H1 (cell line): ENCODE measurements at places on chromosomes 5 and 9.

GRCh38 chr9:93387791-93388190, 63.7 kb upstream of the FAM120A start:
- DNase-seq = no peak
- no peak overlapping the region for H3K4me3 ChIP-seq
- H3K36me3 ChIP-seq = no peaks in the 10 kb centered on the region

- no peak overlapping the region for H3K4me3 ChIP-seq
- DNase-seq = no peak
Measured at GRCh38 chr9:91647371-91647770, 223.7 kb upstream of the NFIL3 start.

DNA sequence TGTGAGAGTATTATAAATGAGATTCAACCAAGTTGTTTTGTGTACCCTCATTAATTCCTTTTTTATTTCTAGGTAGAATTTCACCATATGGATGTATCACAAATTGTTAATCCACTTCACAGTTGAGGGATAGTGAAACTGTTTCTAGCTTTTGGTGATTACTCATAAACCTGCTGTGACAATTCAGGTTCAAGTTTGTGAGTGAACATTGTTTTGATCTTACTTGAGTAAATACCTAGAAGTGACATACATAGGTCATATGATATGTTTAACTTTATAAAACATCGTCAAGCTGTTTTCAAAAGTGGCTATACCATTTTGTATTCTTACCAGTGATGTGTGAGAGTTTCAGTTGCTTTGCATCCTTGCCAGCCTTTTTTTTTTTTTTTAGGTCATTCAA, 112.9 kb downstream of the CAMK4 start:
- H3K4me3 ChIP-seq = no peak overlapping the region
- H3K27ac ChIP-seq = no peak overlapping the region
- H3K27me3 ChIP-seq = no peaks in the 10 kb centered on the region
- H3K4me1 ChIP-seq = no peaks in the 10 kb centered on the region
- no peak for DNase-seq

- no peaks in the 10 kb centered on the region for H3K27me3 ChIP-seq
- no peaks in the 10 kb centered on the region for H3K36me3 ChIP-seq
- H3K27ac ChIP-seq = no peak overlapping the region; the same call in 1 of the 2 replicates
- peak overlapping the region; percentile 78 for H3K4me3 ChIP-seq
- peaks cover 15% of the 10 kb centered on the region for H3K4me1 ChIP-seq
Measured at GRCh38 chr9:133149130-133150015, 14.3 kb downstream of the GBGT1 start.

DNA sequence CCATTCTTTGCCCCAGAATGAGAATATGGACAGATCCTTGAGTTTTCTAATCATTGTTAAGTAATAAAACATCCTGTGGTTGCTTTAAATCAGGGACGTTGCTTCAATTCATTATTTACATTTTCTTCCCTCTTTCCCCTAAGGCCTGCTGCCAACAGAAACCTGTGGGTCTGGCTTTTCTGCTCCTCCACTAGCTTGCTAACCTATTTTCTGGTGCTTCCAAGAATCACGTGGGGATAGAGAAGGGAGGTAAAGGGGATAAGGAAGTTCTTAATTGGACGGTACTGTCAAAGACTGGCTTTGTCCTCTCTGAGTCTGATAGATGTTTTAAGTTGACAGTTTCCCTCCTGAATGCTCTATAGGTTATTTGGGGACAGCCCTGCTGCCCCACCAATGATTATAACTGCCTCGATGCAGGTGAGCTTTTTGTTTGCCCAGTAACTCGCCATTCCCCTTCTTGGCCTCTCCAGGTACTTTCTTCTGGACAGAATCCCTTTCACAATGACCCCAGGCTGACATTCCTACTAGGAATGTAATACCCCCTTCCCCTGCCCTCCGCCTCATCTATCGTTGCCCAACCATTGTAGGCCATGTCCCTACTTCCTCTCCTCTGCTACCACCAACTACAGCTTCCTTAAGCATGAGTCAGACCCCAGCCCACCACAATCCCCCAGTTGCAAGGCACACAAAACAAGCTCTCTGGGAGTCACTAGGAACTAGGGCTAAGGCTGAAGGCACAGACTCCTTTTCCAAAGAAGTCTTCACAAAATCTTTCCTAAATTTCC, 19.9 kb upstream of the CPEB4 start:
- H3K27ac ChIP-seq = no peak overlapping the region
- H3K4me3 ChIP-seq = no peak overlapping the region
- no peaks in the 10 kb centered on the region for H3K36me3 ChIP-seq
- no peaks in the 10 kb centered on the region for H3K4me1 ChIP-seq
- peak; percentile 17 for DNase-seq

- H3K4me3 ChIP-seq = no peak overlapping the region
- no peak overlapping the region for H3K27ac ChIP-seq
- no peak for DNase-seq
- peaks cover 5% of the 10 kb centered on the region for H3K4me1 ChIP-seq
- H3K36me3 ChIP-seq = no peaks in the 10 kb centered on the region
Measured at GRCh38 chr5:82912462-82912861, 164.7 kb downstream of the TMEM167A start.

DNA sequence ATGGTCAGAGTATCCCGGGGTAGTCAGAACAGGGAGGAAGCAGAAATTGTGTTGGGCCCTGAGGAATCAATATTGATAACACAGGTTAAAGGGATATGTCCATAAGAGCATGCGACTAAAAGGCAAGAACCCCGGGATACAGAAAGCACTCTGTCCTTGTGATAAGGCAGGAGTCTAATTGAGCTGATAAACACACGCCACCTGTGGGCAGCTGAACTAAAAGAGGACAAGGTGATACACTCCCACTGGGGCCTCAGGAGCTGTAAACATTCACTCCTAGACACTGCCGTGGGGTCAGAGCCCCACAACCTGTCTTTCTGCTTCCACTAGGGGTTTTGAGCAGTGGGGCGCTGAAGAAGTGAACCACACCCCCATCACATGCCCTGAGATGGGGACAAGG, 144.7 kb upstream of the MPDZ start:
- H3K4me3 ChIP-seq = no peak overlapping the region
- no peak for DNase-seq

- no peaks in the 10 kb centered on the region for H3K27me3 ChIP-seq
- H3K27ac ChIP-seq = no peak overlapping the region
- peak; percentile 96 for DNase-seq
- peaks cover 4% of the 10 kb centered on the region; the same call in 1 of the 2 replicates for H3K4me1 ChIP-seq
Measured at GRCh38 chr9:92133949-92134604, 18.9 kb upstream of the SPTLC1 start.

DNA sequence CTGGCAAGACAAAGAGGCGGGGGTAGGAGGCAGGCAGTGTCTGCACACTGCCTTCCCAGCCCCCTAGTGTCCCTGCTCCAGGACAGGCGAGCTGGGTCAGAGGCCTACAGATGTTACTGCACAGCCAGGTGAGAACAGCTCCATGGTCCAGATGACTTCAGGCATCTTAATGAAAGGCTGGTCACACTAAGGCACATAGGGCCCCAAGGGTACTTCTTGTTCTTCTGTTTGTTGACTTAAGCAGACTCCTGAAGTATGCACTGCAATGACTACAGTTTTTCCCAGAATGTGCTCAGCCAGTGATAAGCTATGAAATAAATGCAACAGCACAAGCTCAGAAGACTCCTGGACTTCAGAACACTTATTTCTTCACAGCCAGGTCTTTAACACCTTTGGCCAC, 27.4 kb downstream of the ATPSCKMT start:
- no peaks in the 10 kb centered on the region for H3K4me1 ChIP-seq
- H3K27me3 ChIP-seq = no peaks in the 10 kb centered on the region
- no peak overlapping the region for H3K27ac ChIP-seq
- no peak overlapping the region for H3K4me3 ChIP-seq
- peaks cover 2% of the 10 kb centered on the region; the same call in 1 of the 2 replicates for H3K36me3 ChIP-seq

- peak overlapping the region; percentile 45; the same call in 1 of the 2 replicates for H3K4me3 ChIP-seq
- H3K27ac ChIP-seq = peak overlapping the region; percentile 81; the same call in 1 of the 2 replicates
- DNase-seq = no peak
- H3K36me3 ChIP-seq = peaks cover 13% of the 10 kb centered on the region; the same call in 1 of the 2 replicates
- H3K4me1 ChIP-seq = peaks cover 30% of the 10 kb centered on the region
Measured at GRCh38 chr9:123175854-123176629, 92.3 kb downstream of the STRBP start.
